Activated effector memory CD4-positive, alpha-beta T cell treated with Interleukin-2 at 50 U/mL for 16 hours (primary cell): ENCODE measurements at places on chromosomes 2 and 18.

DNA sequence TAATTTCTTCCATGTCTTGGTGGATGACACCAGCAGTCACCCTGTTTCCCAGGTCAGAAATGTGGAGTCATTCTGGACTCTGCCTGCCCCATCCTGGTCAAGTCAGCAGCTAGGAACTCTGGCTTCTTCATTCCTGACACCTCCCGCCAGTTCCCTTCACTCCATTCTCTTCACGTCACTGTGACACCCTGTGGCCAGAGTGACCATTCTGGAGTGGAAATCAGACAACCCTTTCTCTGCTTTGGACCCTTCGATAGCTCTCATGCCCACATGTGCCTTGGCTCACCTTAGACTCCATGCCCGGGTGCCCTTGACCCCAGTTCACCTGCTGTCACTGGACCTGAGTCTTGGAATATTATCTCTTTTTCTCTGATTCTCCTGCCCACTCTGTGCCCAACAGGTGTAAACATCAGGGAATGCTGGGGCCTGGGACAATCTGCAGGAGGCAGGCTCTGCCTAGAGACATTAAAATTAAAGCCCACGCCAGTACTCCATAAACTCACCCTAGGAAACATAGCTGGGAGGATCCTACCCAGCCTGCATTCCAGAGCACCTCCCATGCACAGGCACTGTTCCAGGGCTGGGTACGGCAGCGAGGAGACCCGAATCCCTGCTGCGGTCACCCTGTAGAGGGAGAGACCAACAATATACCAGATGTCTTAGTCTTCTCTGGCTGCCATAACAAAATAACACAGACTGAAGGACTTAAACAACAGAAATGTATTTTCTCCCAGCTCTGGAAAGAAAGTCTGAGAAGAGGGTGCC lies 41.1 kb upstream of the FAHD2A start:
- no peak for DNase-seq

DNA sequence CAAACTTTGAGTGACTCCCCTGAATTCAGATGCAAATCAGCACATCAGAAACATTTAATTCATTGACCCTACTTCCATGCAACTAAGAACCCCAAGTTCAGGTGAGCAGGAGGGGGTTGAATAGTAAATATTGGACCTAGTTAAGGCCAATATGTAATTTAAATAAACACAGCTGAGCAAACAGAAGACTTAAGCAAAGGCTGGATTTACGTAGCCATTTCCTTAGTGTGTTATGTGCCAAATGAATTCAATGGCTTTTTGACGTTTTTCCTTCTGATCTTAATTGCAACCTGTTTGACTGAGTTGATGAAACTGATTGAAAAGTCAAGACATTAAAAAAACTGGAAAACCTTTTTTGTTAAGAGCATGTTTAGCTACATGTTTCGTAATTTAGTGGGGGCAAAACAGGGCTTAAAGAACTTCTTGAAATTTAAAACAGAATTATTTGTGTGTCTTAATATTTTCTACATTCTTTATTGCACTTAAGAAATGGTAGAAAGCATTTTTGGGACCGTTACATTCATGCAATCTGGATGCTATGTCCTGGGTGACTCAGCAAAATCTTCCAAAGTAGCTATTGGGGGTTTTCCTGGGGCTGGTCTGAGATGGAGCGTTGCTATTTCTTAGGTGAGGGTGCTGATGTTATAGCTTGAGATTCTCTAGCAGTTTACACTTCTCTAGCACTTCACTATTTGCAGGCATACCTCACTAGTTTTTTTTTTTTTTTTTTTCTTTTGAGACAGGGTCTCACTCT lies 25.5 kb upstream of the KCNE4 start:
- DNase-seq = no peak

GRCh38 chr18:63980896-63981460 lies 11.1 kb downstream of the SERPINB8 start:
- DNase-seq = no peak

- no peak for DNase-seq
Observed at GRCh38 chr2:17401096-17401495, 117.1 kb downstream of the RAD51AP2 start.

GRCh38 chr2:165348441-165348840 lies 109.2 kb downstream of the SCN2A start:
- DNase-seq = no peak

GRCh38 chr2:23327887-23328286 lies 57.1 kb upstream of the KLHL29 start:
- no peak for DNase-seq

DNA sequence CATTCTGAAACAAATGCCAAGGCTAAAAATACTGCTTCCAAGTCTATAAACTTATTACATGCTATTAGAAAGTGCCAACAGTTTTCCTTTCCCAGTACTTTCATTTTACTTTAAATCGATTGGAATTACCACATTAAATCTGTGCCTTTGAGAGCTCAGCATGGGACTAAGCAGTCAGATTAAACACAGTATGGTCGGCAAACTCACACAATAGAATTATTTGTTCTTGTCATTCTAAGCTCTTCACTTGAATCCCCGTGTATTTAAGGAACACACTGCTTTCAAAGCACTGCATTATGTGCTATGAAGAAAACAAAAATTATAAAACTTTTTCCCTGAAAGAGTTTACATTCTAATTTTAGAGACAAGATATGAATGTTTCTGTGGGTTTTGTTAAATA lies 444.4 kb upstream of the SLC39A10 start:
- no peak for DNase-seq

GRCh38 chr2:139850254-139850890 lies 1070.2 kb upstream of the NXPH2 start:
- no peak for DNase-seq

DNA sequence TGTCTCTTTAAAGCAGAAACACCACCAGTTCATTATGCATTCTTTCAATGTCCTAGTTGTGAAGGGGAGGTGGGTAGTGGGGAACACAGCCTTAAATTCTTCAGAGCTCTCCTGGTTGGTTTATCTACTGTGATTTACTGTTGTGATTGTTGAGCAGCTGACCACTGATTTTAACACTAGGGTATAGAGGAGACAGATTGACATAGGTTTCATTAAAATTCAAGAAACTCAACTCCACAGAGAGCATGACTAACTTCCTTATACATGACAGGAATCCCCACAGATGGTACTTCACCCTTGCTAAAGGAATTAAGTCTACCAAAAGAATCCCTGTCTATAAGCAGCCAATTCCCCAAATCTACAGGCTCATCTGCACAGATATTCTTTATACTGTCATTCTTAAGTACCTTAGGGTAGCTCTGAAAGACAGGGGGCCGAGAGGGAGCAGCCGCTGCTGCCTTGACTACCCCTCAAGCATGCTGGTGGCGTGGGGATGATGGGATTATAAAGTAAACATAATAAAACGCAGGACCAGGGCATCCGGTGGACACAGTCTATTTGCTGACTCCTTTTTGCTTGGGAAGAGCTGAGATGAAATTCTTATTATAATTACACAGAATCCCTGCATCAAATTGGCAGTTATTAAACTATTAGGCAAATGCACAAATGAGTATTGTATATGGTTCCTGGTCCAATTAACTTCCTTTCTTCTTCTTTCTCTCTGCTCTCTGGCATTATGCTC lies 1377.6 kb upstream of the PIK3C3 start:
- DNase-seq = no peak

GRCh38 chr2:216653931-216654365 lies 20.7 kb downstream of the IGFBP2 start:
- DNase-seq = no peak

- DNase-seq = no peak
Observed at GRCh38 chr2:62578803-62579640, 73.0 kb upstream of the TMEM17 start.

DNA sequence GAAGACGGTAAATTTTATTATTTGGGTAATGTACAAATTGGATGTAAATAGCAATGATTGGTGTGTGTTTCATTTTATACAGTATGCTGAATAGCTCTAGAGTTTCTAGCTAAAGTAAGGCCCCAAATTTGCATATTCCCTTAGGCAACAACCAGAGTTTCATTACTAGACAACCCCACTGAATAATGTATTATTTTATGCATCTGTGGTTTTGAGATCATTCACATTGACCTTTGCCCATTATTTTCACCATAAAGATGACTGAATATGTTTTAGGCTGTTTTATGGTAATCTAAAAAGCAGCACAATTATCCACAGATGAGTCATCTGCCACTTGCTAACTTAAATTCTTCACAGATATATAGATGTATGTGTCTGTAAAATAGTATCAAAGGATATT lies 44.5 kb upstream of the C2orf74 start:
- no peak for DNase-seq

GRCh38 chr2:66579186-66580126 lies 144.5 kb downstream of the MEIS1 start:
- DNase-seq = no peak

DNA sequence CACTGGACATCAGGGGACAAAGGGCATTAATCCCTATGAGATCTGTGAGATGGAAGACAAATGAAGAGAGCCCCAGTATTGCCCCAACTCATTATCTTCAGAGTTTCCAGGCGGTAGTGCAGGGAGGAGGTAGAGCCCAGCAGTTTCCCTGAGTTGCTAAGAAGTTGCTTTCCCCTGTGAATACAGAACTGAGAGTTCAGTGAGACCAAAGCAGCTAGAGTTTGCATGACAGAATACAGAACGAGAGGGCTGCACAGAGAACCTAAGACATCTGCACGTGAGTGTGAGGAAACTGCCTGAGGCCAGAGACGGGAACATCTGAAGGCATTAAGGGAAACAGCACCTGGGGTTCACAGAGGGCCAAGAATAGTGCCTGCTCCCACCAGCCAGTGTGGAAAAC lies 18.1 kb upstream of the PGAP1 start:
- DNase-seq = no peak

DNA sequence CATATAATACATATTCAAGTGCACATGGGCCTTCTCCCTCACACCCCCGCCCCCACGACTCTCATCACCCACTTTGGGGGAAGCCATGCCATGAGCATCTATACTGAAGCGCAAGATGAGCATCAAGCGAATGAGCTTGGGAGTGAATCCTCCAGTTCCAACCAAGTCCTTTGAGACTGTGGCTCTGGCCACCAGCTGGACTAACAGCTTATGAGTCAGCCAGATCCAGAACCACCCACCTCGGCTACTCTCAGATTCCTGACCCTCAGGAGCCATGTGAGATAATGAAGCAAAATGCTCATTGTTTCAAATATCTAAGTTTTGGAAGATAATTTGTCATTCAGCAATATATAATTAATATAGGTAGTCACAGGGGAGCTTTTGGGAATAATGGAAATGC lies 22.2 kb upstream of the IL1RL1 start:
- no peak for DNase-seq

GRCh38 chr18:34039201-34039600 lies 185.5 kb downstream of the NOL4 start:
- DNase-seq = no peak

GRCh38 chr2:174597009-174597344 lies 627 bp downstream of the WIPF1 start:
- DNase-seq = no peak

DNA sequence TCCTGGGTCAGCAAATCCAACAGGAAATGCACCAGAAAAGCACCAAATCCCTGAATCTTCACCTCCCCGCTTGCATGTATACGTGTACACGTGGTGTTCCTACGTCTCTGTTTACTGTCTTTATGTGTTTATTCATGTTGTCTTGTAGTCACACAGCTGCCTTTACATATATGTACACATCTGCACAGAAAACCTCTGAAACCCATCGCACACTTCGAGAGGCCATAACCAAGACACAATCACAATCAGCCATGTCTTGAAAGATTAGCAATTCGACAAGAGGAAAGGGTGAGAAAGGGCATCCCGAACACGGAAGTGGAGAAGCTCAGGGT lies 98.1 kb downstream of the PLB1 start:
- DNase-seq = no peak

DNA sequence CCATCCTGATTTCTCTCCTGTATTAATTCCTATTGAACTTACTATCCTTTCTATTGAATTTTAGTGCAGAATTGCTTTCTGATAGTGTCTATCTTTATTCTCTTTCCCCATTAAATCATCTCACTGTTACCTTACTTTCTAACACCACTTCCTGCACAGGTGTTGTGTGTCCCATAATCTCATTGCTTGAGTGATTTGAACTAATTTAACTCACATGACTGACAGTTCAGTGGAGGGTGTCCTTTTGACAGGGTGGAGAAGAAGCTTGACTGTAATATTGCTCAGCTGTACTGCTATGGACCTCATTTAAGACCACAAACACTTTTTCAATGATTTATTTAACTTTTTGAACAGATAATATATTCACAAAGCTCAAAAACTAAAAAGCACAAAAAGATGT lies 211.8 kb downstream of the NRXN1 start:
- no peak for DNase-seq
